ENCODE measurements at places on chromosomes 1 and 21.

GRCh38 chr1:65208563-65208973 is 60.6 kb downstream of the AK4 start:
- DNase-seq = no peak

GRCh38 chr1:30920827-30921226 is 12.3 kb upstream of the SDC3 start:
- DNase-seq = no peak

DNA sequence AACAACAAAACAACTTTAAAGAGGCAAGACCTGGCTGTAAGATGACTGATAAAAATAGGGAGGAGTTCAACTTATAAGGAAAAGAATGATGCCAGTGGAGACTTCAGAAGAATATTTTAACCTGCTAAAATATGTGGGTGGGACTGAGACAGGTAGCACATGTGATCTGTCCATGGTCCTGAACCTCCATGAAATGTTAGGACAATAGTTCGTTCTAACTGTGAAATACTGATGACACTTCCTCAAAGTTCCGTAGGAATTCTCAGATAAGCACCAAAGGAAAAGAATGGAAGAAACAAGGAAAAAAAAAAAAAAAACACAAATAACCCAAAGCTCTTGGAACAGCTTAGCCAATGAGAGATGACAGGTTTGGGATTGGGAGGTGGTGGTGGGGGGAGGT is 44.7 kb downstream of the CDC42BPA start:
- DNase-seq = no peak

DNA sequence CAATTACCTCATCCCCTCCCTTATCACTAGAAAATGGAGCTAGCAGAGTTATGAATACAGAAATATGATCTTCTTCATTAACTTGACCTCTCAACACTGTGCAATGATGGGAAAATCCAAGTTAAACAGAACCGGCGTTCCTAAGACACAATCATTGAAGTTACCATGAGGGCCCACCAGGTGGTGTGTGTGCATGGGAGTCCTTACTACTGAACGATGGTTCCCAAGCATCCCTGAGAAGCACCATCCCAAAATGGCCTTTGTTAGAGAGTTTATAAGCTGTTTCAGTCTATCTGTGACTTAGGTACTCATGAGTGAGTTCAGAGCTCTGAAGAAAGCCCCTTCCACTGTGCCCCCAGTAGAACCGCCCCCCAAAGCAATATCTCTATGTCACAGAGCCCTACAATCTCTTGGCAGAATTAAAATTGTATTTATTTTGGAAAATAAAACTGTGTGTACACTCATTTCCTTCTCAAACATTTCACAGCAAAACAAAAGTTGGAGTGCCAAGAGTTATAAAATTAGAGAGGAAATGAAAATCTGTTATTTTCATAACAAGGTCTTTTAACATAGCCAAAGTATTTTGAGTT is 56.8 kb downstream of the PLD5 start:
- no peak for DNase-seq

- no peak for DNase-seq
Measured at GRCh38 chr1:77687519-77687906, 5.1 kb upstream of the ZZZ3 start.

DNA sequence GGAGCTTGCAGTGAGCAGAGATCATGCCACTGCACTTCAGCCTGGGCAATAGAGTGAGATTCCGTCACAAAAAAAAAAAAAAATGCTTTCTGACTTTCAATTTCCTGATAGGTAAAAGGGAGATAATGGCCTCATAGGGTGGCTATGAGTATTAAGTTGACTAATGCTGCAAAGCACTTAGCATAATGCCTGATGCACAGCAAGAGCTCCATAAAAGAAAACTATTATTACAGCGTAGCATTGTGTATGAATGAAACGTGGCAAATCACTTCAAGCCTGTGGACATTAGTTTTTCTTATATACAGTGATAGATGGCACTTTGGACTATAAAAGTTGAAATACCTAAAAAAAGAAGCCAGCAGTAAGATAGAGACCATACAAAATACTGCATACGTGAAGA is 16.8 kb downstream of the FNDC7 start:
- no peak for DNase-seq

DNA sequence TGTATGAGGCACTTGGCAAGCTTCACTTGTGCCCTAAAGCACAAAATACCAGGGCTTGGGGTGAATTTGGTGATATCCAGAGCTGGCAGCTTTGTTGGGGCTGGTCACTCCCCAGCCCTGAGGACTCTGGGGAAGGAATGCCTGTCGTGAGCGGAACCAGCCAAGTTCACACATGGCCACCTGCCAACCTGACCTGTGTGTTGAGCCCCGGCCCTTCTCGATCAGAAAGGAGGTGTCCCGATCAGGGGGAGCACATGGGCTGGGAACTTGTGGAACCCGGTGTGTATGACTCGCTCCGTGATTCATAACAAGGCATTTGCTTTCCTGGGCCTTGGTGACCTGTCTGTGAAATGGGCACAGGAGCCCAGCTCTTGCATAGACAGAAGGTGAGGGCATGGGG is 43.1 kb downstream of the AGPAT3 start:
- no peak for DNase-seq

- no peak for DNase-seq
Measured at GRCh38 chr1:178581351-178582303, 68.7 kb downstream of the TEX35 start.

- no peak for DNase-seq
Measured at GRCh38 chr1:214303141-214303930, 22.4 kb downstream of the SMYD2 start.

GRCh38 chr1:167345386-167345733 is 124.7 kb downstream of the POU2F1 start:
- DNase-seq = no peak

- DNase-seq = no peak
Measured at GRCh38 chr1:244296447-244296846, 155.3 kb downstream of the ADSS2 start.

DNA sequence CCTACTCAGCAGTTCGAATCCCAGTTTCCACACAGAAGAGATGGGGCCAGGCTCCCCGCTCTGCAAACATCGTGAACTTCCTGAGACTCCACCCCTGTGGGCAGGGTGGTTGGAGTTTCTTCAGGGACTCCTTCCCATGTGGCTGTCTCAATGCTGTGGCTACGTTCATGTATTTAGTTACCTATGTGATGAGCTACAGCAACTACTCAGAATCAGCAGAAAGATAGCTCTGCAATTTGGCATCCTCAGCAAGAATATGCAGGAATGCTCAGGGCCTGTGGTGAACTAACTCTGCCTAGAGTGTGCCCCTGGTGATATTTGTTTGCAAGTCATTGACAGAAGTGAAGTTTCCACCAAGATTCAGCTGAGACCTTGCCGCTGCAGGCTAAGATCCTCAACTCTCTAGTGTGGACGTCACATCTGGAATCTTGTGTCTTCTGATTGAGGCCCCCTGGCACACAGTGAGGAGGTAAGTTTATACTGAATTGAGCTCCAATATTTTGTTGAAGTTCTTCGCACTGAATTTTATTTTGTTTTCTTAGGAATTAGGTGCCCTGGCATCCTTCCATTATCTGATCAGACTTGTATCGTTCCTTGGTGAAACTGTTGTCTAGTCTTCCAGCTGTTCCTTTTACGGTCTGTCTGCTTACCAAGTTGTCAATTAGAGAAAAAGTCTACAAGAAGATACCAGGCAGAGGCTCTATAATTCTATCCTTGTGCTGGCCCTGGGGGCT is 8.2 kb upstream of the GLRX2 start:
- no peak for DNase-seq

DNA sequence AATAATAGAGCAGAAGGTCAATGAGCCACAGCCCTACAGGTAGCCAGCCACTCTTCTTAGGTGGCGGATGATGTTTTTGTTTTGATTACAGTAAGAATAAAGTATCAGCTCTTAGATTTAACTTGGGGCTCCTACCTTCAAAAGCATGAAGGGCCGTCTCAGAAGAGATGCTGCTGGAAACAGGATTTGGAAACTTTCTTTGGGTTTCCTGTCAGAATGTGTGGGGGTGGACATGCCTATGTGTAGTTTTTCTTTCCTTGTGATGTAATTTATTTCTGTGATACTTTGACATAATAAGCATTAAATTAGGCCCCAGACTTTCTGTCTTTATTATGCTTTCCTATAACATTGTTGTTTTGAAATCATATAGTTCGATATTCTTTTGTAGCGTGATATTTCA is 1.5 kb downstream of the RAP1A start:
- DNase-seq = no peak

- DNase-seq = no peak
Measured at GRCh38 chr1:202644219-202645096, 65.8 kb downstream of the SYT2 start.

GRCh38 chr1:109821831-109822745 is 58.4 kb upstream of the EPS8L3 start:
- no peak for DNase-seq

GRCh38 chr1:37634244-37634991 is at the start of gene RSPO1:
RSPO1 (minus strand) TSS chr1:37634892; CDS start chr1:37629661, 5,231 bp downstream.
- no peak for DNase-seq

DNA sequence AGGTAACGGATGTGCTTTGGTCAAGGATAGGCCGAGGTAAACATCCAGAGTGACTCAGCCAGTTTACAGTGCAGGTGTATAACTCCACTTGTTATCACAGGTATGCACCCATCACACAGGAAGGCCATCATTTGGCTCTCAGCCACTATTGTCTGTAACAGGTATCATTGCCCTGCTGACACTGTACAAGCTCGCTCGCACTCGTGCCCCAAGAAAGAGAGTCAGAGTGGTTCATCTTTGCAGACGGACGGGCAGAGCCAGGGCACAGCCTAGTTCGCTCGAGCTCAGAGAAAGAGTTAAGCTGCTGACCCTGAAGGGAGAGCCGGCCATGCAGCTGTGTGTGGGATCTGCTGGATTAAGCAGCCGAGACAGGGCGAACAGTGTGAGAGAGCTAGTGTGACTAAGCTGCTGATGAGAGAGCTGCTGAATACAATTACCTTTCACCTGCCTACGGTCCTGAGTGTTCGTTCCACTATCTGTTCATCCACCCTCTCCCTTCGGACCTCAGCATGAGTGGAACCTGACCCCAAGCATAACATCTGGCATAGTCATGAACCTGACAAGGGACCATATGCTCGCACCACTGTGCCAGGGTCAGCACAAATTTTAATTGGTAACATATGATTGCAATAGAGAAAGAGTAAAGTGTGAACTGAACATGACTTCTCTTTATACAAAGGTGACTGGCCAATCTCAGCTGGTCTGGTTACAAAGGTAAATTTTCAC is 27.0 kb upstream of the LYPD8 start:
- no peak for DNase-seq

DNA sequence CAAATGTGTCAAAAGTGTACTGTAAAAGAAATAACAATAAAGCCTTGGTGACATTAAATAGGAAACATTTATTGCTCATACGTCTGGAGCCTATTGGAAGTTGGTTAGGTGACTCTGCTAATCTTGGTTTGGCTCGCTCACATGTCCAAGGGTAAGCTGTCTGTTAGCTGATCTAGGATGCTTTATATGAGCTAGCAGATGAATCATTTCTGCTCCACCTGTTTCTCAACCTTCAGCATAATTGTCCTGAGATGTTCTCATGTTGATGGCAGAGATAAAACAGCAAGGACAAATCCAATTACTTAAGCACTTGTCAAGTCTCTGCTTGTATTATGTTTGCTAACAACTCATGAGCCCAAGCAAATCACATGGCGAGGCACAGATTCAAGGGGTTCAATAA is 56.0 kb upstream of the CD53 start:
- no peak for DNase-seq

DNA sequence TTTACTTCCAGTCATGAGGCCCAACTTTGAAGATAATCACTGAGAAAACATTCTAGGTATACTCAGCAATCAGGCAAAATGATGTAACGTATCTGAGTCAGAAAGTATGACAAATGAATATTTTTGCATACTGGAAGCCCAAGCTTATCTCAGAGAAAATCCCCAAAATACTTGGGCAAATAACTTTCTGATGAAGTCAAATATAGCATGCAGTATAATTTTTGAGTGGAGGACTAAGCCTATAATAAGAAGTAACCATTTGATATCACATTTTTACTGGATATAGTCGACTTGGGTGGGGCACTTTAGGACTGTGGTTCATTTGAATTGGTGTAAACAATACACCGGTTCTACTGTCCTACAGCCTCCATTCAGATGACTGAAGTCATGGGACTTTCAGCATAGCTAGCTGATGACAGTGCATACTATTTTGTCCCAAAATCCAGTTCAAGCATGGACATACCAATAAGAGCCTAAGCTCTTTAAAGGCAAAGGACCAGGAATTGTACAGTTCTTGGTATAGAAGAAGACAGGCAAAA is 2.3 kb upstream of the GADD45A start:
- DNase-seq = no peak

DNA sequence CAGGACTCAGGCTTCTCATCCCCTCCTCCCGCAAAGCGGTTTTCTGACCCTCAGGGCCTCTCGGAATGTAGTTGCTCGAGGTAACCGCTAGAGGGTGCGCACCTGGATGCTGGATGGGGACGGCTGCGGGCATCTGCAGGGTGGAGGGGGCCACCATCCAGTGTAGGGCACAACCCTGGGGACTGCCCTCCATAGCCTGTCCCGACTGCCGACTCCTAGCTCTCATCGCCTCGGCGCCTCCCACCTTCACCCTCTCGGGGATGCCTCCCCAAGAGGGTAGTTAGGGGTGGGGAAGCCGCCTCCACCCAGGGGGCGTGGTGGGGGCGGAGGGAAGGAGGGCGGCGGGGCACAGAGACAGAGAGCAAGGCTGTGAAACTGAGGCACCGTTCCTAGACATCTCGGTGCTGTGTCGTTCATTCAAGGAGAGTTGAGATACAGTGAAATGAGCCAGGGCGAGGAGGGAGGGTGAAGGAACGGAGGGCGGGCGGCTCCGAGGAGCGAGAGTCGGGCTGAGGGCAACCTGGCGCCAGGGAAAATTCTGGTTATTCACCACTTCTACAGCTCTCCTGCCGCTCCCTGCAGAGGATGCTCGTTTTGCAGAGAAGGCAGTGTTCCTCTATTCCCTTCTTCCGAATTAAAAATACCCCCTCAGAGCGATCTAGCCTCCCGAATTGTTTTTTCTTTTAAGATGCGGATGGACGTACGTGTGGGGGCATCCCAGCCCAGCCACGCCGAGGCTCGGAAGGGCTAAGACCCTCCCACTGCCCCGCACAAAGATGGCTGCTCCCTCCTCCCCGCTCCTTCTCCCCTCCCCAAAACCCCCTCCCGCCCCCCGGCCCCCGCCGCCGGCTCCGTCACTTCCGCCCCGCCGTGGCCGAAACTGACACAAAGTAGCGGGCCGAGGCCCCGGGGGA is at the start of gene ATP8B2:
Gene ATP8B2, plus strand, starts transcription at position 857 of the 914 bp plus-strand sequence. CDS start 2,617 bp downstream, outside the sequence.
- DNase-seq = peak; percentile 67

DNA sequence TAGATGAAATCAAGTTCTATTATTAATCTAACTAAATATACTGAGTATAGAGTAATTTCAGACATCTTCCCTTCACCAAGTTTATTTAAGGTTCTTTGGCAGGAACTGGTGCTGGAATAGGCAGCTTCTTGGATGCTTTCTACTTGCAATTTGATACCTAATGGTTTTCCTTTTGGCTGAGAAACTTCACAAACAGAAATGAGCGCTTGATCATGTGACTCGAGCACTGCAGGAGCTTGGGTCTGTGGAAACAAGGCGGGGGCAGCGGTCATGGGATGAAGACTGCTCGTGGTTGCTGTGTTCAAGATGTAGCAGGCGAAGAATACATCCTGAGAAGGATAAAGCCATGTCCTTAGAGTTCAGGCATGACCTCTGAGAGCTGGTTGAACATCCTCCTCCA is 136.8 kb downstream of the PTPRC start:
- no peak for DNase-seq

GRCh38 chr1:201298396-201299381 is 15.4 kb downstream of the PKP1 start:
- DNase-seq = no peak

GRCh38 chr1:110230381-110231199 is 20.5 kb downstream of the KCNC4 start:
- no peak for DNase-seq

Data from stimulated activated CD8-positive, alpha-beta memory T cell treated with anti-CD3 and anti-CD28 coated beads, Interleukin-4, amount 100 ng/mL, for 1 hour (primary cell).